ENCODE measurements at places on chromosomes 2 and 18.

GRCh38 chr2:11579867-11580659 lies 46.2 kb downstream of the GREB1 start:
- DNase-seq, result no peak

GRCh38 chr2:26521913-26522180 lies 43.9 kb upstream of the OTOF start:
- DNase-seq, result no peak

- DNase-seq, result no peak
Measured at GRCh38 chr2:45834372-45834771, 182.9 kb downstream of the PRKCE start.

DNA sequence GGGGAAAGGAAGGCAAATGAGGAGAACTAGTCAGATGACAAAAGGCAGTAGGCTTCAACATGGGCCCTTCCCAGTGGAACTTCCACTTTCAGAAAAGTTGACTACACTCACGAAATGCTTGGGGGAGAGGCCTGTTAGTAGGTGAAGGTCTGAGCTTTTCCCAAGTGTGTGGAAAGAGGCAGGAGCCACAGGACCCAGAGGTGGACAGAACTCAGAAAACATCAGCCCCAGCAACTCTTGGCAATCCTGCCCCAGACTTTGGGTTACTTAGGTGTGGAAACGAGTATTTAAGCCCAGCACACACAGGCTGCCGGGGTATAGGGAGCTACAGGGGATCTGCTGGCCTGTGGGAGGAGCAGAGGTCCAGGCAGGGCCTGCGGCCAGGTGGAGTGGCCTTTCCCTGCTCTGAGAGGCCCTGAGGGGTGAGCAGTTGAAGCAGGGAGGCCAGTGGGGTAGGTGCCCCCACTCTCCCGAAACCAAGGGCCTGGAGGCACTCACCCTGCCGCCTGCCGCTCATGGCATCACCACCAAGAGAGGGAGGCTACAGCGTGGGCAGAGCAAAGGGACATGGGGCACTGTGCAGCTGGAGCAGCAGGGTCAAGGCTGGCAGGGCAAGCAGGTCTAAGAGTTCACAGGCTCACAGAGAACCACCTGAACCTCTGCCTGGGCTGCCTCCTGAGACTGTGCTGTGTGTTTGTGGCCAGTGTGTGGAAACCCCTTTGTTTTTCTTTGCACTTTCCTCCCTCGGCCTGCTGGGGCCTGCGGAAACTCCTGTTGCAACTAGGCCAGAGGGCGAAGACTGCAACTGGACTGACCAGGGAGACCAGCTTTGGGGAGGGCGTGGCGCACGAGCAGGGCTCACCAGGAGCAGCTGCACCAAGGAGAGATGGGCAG lies 130.7 kb upstream of the SERTAD2 start:
- DNase-seq, result no peak

DNA sequence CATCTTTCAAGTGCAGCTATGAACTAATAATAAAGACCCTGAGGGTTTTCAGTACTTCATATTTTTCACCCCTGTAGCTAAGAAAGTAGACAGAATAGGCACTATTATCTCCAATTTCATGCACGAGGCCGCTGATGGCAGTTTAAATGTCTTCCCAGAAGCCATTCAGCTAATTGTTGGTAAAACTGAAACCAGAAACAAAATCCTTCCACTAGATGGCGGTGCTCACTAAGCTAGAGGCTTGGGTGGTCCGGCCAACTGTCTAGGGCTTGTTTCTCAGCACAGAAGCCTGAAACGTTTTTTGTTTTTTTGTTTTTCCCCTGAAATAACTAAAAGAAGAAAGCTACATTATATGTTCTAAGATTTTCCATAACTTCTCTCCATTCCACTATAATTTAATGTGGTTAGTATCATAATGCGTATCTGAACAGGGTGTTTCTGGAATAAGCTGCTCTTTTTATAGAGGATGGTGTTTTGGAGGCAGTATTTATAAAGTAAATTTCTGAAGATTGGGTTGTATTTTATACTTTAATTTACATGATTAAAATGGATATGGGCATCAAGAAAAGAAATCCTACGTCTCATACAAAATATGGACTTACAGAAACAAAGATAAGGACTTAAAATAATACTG lies 159.4 kb downstream of the PIK3C3 start:
- DNase-seq, result peak; percentile 87

DNA sequence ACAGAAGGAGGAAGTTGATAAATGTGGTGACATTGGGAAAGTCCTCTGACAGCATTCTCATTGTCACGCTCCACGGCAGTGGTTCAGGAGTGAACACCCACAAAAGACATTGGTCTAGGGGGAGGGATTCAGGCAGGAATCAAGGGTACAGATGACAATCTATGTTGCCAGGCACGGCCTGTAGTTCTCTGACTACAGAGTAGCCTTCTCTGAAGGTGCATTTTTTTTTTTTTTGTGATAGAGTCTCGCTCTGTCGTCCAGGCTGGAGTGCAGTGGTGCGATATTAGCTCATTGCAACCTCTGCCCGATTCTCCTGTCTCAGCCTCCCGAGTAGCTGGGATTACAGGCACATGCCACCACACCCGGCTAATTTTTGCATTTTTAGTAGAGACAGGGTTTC lies 7.4 kb upstream of the MOB1A start:
- no peak for DNase-seq

- DNase-seq, result no peak
Measured at GRCh38 chr2:142741764-142742269, 135.6 kb upstream of the KYNU start.

DNA sequence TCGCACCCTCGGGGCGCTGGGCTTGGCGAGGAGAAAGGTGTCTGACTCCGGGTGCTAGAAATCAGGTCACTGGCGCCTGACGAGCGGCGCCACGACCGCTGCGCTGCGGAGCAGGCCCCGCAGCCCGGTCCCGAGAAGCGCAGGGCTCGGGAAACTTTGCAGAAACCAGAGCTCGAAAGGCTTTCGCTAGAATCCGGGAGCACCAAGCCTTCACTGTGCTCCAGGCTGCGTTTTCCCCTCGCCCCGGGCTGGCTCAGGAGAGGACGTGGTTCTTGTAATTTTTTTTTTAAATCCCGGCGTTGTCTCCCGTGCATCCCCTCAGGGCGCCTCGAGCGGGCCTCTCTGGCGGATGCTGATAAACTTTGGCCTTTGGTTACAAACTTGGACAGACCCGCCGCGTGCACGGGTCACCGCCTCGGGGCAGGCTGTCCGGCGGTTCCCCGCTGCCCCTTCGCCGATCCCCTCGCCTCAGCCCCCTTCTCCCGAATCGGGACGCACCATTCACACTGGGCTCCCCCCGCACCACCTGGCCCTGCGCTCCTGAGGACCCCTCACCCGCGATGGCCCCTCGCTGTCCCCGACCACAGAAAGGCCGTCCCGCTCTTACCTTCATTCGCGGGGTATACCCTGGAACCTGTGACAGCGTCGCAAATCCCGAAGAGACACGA lies 419 bp downstream of the EPHA4 start:
- peak; percentile 38 for DNase-seq

- DNase-seq, result peak; percentile 44
Measured at GRCh38 chr18:80022613-80023012, 11.6 kb upstream of the RBFA start.

DNA sequence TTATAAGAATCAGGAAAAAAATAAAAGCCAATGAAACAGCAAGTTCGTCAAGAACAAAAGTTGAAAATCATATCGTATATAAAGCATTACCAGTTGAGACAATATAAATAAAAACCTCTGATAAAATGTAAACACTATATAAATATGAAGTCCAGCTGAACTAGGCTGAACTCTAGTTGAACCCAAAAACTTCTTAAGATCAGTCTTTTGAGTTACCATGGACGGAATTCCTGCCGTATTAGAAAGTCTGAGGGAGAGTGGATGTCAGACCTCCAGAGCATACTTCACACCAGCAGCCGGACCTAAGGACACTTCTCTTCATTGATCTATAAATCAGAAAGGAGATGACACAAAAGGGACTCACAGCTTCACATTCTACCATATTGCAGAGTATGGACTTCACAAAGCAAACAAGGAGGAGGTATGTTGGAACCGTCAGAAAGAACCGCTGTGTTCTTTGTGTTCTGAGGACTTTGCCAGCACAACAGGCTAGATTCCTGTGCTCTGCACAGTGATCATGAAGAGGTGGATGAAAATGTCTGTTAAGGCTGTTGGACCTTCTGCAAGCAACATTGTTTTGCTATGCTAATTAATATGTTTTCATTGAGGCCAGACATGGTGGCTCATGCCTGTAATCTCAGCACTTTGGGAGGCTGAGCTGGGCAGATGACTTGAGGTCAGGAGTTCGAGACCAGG lies 67.2 kb upstream of the SP5 start:
- no peak for DNase-seq

DNA sequence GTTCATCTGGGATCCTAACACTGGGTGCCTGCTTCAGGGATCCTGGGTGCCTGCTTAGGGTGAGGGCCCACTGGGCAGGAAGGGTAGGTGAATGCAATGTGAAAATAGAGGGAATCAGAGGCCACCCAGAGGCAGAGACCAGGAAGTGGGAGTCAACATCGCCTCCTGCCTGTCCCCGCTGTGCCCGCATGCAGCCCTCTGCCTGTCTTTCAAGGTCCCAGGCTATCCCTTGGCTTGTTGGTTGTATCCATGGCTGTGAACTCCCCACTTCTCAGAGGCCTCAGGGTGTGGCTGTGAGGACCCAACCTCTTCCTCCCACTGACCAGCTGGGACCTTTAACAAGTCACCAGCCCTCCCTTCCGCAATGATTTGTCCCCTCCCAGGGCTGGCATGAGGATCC lies 26.5 kb downstream of the PSD4 start:
- no peak for DNase-seq

GRCh38 chr2:16204886-16205620 lies 264.7 kb downstream of the MYCN start:
- no peak for DNase-seq

GRCh38 chr2:67416136-67416535 lies 19.0 kb downstream of the ETAA1 start:
- peak; percentile 20 for DNase-seq

DNA sequence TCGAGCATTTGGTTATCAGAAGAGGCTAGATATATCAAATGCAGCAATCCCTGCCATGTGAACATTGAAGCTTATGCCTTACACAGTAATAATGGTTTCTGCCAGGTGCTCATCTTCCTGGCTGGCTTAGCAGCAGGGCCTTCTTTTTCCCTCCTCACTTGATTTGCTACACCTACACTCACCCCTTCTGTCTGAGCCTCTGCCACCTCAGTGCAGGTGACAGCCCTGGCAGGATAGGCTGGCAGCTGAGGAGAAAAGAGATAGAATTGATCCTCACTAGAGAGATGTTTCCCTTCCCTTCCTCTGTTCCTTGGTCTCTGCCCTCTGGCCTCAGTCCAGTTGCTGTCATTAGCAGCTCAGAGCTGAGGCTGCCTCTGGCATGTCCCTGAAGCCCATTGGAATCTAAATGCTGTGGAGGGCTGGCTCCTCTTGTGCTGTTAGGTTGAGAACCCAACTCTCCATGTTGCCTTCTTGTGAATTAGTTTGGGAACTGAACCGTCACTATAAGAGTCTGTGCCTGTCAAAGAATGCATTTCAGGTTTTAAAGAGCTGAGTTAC lies 18.2 kb downstream of the MPHOSPH10 start:
- no peak for DNase-seq

- peak; percentile 73 for DNase-seq
Measured at GRCh38 chr2:88671786-88672427, 19.6 kb upstream of the RPIA start.

GRCh38 chr18:63225434-63225833 lies 94.1 kb downstream of the BCL2 start:
- no peak for DNase-seq

DNA sequence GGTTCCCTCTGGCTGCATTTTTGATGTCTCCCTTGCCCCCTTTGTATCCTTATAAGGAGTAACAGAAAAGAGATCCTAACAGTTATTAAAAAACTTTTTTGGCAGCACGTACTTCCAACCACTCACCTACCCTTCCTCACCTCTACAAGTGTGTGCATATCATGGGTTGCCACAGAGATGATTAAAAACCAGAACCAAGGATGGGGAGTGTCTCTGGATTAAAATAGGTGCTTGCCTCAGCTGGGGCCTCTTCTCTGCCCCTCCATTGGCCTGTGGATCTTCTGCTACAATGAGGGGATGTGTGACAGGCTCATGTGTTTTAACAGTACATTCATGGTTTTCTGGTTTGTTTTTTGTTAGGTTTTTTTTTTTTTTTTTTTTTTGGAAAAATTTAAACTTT lies 160.8 kb downstream of the FHOD3 start:
- no peak for DNase-seq

DNA sequence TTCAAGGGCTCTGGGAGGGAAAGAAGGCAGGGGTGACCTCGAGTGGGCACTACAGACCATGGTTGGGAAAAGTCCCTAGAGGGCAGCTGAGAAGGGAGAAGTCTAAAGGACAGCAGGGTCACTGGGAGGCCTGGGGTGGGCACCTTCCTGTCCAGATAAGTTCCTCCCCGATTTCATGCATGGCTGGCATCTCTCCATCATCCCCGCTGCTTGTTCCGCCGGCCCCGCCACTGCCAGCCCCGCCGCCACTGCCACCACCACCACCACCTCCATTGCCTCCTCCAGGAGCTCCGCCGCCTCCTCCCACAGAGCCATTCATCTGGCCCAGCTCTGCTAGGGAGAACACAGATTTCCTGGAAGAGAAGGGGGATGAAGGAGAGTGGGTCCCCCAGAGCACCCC lies 53.6 kb downstream of the MTHFD2 start:
- DNase-seq, result no peak

- DNase-seq, result peak; percentile 56
Measured at GRCh38 chr18:48777026-48777743, 173.6 kb downstream of the SMAD7 start.

- no peak for DNase-seq
Measured at GRCh38 chr18:56268952-56269351, 369.4 kb downstream of the TXNL1 start.

DNA sequence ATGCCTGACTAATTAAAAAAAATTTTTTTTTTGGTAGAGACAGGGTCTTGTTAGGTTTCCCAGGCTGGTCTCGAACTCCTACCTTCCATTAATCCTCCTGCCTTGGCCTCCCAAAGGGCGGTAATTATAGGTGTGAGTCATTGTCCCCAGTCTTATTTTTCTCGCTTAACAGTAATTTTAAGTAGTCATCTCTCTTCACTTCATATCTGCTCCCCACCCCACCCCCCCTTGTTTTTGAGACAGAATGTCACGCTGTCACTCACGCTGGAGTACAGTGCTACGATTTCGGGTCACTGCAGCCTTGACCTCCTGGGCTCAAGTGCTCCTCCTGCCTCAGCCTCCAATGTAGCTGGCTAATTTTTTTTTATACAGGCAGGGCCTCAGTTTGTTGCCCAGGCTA lies 27.7 kb downstream of the RAB10 start:
- no peak for DNase-seq

GRCh38 chr2:15577071-15577735 lies 14.5 kb upstream of the DDX1 start:
- peak; percentile 89 for DNase-seq

DNA sequence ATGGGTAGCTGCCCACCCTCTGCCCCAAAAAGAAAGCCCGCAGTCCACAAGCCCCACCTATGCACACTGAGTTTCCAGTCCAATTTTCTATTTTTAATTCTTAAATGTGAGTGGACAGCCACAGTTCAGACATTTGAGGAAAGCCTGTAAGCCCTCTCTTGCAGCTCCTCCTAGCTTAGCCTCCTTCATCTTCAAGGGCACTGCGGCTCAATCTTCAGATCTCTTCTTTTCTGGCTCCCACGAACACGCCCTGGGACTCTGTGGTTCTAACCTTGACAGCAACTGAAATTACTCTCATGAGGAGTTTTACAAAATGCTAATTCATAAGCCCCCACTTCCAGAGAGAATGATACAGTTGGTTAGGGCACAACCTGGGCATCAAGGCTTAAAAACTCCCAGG lies 144.0 kb downstream of the MSH2 start:
- no peak for DNase-seq
